ENCODE measurements at places on chromosomes 11 and 22.

DNA sequence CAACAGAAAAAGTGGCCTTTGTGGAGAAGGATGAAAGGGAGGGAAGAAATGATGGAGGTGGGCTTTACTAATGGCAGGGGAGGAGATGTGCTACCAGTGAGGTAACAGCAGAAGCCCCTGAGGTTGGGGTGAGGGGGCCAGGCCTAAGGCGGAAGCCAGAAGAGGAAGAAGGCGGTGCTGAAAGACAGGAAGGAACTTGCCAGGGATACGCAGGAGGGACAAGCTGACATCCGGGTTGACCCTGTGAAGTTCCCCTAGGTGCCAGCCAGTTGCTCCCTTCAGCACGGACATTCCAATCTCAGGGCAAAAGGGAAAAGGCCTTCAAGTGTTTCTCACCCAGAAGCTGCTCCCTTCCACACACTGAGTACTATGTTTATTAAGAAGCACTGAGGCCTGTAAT, 2.3 kb upstream of the TIRAP start:
- DNase-seq: no peak

DNA sequence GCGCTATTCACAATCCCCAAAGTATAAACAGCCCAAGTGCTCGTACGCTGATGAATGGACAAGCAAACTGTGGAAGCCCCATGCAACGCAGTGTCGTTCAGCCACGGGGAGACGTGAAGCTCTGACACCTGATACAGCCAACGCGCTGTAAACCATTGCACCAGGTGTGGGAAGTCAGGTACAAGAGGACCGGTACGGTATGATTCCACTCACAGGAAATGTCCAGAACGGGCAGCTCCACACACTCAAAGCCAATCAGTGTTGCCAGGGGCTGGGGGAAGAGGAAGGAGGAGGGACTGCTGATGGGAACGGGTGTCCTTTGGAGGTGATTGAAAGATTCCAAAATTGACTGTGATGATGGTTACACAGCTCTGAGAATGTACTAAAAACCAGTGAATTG, 64.5 kb downstream of the BRD1 start:
- no peak for DNase-seq

DNA sequence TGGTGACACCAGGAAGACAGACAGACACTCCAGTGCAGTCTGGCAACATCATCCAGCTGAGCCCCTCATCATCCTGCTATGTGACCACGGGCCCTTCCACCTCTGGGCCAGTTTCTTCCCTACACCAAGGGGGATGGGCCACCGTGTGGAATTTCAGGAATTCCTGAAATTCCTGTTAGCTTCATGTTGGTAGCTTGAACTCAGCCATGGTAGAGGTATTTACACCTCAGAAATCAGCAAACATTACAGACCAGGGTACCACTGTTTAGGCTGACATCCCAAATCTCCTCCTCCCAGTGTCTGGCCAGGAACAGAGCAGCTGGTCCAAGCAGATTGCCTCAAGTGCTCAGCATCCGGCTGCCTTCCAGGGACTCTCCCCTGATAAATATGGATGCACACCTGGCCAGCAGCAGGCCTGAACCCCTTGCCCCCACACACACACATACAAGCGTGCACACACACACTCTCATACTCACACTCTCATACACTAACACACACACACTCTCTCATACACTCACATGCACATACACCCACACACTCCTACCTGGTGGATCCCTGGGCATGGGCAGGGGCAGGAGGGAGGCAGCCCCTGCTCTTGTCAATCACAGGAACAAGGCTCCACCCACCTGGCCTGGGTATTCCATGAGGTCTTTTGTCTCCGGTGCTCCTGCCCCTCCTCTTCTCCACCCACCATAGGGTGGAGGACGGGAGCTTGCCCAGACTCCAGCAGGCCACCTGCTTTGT, 85.2 kb downstream of the BUD13 start:
- no peak for DNase-seq

DNA sequence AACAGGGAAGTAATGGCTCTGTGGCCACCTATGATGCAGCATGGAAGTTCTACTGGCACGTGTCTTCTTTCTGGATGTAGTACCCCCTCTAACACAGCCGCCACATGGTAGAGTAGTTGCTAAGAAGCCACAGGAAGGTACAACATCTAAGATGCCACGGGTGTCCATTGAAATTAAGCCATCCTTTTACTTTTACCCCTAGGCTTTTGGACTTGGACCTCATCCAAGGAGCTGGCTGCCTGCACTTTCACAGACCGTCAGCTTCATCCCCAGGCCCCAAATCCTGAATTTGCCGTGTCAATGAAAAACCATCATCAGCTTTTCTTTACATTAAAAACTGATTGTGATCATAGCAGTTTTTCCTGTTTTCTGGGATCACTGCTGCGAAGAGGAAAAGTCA, 102.4 kb downstream of the RPL27A start:
- DNase-seq: no peak

GRCh38 chr11:36425561-36426081, 84.5 kb downstream of the TRAF6 start:
- no peak for DNase-seq

DNA sequence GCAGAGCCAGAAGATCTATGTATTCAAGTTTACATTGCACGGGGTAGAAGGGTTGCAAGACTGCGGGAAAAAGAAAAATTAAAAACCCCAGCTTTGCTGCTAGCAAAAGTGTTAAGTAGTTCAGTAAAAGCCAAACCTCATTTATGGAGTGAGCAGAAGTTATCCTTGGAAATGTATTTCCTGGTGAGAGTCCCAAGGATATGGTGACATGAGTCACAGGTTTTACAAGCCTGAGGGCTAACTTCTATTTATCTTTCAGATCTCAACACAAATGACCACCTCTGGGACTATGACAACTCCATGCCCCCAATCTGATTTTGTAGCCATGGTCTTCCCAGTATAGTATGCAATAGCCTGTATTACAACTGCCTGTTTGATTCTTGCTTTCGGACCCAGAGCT, 26.1 kb downstream of the ABTB2 start:
- no peak for DNase-seq

DNA sequence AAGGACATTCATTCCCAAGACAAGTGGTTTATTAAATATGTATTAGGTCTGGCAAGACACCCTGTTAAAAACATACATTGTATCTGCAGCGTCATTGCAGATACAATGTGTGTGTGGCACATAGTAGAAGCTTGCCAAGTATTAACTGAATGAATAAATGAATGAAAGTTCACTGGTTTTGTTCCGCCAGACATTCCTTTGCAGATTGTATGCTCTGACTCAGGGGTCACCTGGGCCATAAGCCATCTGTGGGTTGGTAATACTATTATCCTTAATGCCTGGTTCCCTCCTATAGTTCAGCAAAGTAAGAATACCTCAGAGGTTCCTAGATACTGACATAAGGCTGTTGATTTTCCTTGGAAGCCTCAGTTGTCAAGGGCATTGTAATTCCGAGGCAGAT, 377.3 kb upstream of the CCDC90B start:
- DNase-seq: no peak
